ENCODE measurements at places on chromosomes 4 and X.
A peak's percentile ranks its signal among the peaks of the same experiment; 100 is the strongest.

GRCh38 chr4:163447481-163447880, 26.1 kb downstream of the TKTL2 start:
- no peak overlapping the region for H3K4me3 ChIP-seq
- H3K4me1 ChIP-seq = no peaks in the 10 kb centered on the region
- DNase-seq = no peak
- no peaks in the 10 kb centered on the region for H3K36me3 ChIP-seq
- H3K27ac ChIP-seq = no peak overlapping the region

DNA sequence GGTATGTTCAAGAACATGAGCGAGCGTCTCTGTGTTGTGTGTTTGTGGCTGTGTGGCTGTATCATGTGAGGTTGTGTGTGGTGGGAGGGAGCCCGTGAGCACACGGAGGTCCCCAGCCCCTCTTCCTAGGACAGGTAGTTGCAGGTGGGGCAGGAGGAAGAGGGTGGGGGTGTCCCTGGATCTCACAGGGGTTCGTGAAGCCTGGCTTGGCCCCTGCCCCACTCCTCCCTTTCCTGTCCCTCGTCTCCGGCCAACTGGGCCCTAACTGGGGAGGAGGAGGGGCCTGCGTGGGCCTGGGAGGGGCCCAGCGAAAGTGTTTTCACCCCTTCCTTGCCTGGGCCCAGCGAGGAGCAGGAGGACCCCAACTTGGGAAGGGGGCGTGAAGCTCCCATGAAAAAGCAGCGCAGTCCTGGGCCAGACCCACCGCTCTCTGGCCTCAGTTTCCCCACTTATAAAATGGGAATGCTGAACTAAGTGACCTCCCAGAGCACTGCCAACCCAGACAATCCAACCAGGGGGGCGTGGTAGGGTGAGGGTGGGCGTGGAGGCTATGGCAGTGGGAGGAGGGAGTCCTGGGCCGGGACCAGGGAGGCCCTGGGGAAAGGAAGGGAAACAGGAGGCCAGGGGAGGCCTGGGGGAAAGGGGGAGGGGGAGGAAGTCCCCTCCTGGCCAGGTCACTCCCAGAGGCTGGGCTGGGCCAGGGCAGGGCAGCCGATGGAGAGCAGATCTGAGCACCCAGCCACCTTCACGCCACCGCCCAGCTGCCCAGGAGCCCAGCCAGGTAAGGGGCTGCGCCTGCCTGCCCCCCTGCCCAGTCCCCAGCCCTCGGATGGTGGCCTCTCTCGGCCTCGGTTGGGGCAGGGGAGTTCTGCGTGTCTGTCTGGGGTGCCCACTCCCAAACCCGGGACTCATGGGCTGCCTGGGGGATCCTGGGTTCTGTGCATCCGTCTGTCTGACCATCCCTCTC, at the start of gene AVPR2:
Gene AVPR2 (plus strand): TSS at position 683 of the 967 bp plus-strand sequence. CDS start 473 bp downstream, outside the sequence.
- no peak for DNase-seq
- H3K4me1 ChIP-seq = no peaks in the 10 kb centered on the region

DNA sequence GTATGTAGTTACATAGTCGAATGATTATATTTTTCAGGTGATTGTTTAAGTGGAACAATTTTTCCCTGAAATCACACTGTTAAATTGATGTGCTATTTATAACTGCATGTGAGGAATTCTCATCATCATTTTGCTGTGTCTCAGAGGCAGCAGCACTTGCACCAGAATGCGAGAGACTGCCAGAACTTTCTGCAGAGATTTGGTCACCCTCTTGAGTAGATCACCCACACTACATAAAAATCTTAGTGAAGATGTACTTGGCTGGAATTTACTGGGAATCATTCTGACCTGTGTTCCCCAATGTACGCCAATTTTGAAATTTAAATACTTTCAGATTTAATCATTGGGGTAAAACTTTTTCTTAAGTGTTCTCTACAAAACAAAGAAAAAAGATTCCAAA, 5.4 kb downstream of the UGT2B4 start:
- H3K36me3 ChIP-seq = no peaks in the 10 kb centered on the region
- peaks cover 28% of the 10 kb centered on the region for H3K4me1 ChIP-seq
- no peak overlapping the region for H3K27ac ChIP-seq
- no peak overlapping the region for H3K4me3 ChIP-seq
- H3K27me3 ChIP-seq = no peaks in the 10 kb centered on the region
- DNase-seq = no peak

DNA sequence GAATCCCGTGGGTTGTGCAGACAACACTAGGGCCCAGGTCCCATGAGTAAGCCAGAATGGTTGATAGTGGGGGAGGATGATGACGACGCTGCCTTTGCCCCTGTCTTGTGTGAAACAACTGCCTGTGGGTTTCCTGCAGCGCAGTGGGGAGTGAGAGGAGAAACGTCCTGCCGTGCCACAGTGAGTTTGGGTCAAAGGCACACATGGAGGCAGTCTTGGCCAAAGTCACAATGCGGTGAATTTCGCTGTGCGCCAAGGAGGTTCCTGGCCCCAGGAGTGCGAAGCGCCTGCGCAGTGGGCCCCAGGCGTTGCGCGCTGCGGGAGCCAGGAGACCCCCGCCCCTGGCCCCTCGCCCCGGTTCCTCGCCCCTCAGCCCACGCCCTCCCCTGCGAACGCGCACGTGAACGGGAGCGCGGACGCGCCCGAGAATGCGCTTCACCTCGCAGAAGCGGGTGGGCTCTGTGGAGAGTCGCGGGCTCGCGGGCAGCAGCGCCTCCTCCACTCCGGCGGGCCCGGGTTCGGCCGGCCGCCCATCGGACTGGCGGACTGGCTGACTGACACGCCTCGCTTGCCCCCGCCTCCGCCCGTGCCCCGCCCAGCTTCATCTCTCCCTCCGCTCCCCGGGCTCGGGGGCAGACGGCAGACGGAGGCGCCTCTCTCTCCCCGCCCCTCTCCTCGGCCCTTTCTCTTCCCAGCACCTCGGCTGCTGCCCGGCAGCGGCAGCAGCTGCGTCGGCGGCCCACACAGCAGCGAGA, at the start of gene NUDT10:
Gene NUDT10 (plus strand): TSS at position 635 of the 755 bp plus-strand sequence. CDS start 144 bp downstream, outside the sequence.
- H3K27me3 ChIP-seq = no peaks in the 10 kb centered on the region
- DNase-seq = no peak
- no peaks in the 10 kb centered on the region for H3K4me1 ChIP-seq
- no peak within 1 kb of the TSS for H3K4me3 ChIP-seq
- H3K27ac ChIP-seq = no peak within 1 kb of the TSS
- no peaks in the 10 kb centered on the region for H3K36me3 ChIP-seq

DNA sequence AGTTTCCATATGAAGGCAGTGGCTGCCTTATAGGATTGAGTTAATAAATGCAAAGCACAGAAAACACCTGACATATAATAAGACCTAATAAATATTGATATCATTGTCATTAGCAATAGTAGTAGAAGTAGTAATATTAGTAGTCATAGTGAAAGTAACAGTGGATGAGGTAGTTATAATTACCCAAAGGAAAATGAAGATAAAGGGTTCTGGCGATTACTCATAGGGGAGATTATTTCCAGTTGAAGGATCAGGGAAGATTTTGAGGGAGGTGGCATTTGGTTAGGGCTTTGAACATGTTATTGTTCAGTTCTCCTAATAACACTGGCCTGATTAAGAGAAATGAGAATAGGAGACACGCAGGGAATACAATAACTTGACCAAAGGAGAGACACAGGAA, 131.9 kb upstream of the GPRIN3 start:
- no peaks in the 10 kb centered on the region for H3K27me3 ChIP-seq
- H3K36me3 ChIP-seq = no peaks in the 10 kb centered on the region
- H3K4me1 ChIP-seq = no peaks in the 10 kb centered on the region
- no peak for DNase-seq

- H3K36me3 ChIP-seq = peaks cover 17% of the 10 kb centered on the region
- no peaks in the 10 kb centered on the region for H3K27me3 ChIP-seq
- H3K4me3 ChIP-seq = no peak overlapping the region
- no peak for DNase-seq
These were observed 91.4 kb upstream of the UCP1 start for GRCh38 chr4:140659943-140660700.

DNA sequence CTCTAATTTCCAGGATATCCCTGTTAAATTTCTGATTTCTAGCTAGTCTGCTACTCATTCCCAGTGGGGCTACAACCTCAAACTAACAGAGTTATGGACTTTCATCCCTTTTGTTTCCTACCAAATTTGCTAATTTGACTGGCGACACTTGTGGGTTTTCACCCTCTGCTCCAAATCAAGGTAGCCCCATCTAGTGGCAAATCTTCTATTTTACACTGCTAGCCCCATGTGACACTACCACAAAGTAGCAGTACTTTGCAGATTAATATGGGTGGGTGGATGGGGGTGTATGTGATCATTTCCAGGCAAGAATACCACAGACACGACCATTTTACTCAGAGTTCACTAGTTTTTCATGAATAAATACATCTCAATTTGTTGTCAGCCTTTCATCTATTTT, 150.3 kb downstream of the MSL3 start:
- H3K27me3 ChIP-seq = no peaks in the 10 kb centered on the region
- H3K27ac ChIP-seq = no peak overlapping the region
- H3K4me3 ChIP-seq = no peak overlapping the region
- peak; percentile 2 for DNase-seq
- no peaks in the 10 kb centered on the region for H3K4me1 ChIP-seq

GRCh38 chr4:41172786-41173185, 41.6 kb downstream of the APBB2 start:
- H3K36me3 ChIP-seq = no peaks in the 10 kb centered on the region
- DNase-seq = no peak
- no peak overlapping the region for H3K27ac ChIP-seq
- no peaks in the 10 kb centered on the region for H3K27me3 ChIP-seq

- H3K4me3 ChIP-seq = no peak overlapping the region
- H3K27ac ChIP-seq = no peak overlapping the region
- no peak for DNase-seq
These were observed 56.7 kb upstream of the TMEM131L start for GRCh38 chr4:153409412-153409811.

- no peak for DNase-seq
- H3K36me3 ChIP-seq = no peaks in the 10 kb centered on the region
- no peak overlapping the region for H3K27ac ChIP-seq
These were observed 118.2 kb downstream of the PCDH7 start for GRCh38 chr4:30838331-30838730.

- no peak overlapping the region for H3K27ac ChIP-seq
- H3K27me3 ChIP-seq = no peaks in the 10 kb centered on the region
- no peak for DNase-seq
- peaks cover 46% of the 10 kb centered on the region for H3K4me1 ChIP-seq
These were observed 107.6 kb downstream of the PDLIM5 start for GRCh38 chr4:94559351-94559806.

DNA sequence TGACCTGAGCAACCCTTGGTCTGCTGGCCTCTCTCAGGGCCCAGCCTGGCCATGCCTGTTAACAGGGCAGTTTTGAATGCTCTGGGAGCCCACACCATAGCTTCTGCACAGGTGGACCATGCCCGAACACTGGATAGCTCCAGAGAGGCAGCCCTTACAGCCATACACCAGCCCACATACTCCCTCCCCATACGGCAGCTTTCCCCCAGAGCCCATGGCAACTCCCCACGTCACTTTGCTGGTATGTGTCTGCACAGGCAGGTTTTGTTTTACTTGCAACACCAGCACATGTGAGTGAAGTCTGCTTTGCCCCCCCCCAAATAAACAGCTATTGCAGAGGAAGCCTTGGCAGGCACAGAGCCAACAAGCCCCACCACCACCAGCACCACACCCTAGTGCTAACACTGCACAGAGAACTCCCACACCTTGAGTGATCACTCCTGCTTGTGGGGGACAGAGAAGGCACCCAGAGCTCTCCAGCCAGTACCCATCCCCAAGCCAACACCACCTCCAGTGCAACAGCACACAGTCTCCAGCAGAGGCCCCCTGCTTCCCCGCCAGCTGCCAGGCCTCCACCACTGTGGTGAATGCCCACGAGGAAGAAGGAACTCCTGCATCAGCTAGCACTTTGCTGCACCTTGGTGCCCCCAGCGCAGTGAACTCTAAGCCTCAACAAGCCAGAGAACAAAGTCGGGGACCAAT, 87.3 kb downstream of the STPG2 start:
- no peaks in the 10 kb centered on the region for H3K27me3 ChIP-seq
- H3K27ac ChIP-seq = no peak overlapping the region
- no peak overlapping the region for H3K4me3 ChIP-seq

GRCh38 chrX:37651921-37652452, 33.6 kb upstream of the XK start:
- H3K36me3 ChIP-seq = no peaks in the 10 kb centered on the region
- no peak for DNase-seq
- no peaks in the 10 kb centered on the region for H3K27me3 ChIP-seq
- H3K27ac ChIP-seq = no peak overlapping the region

GRCh38 chr4:147733716-147734344, 1.9 kb downstream of the ARHGAP10 start:
- no peak for DNase-seq
- no peak overlapping the region for H3K27ac ChIP-seq
- peaks cover 41% of the 10 kb centered on the region for H3K27me3 ChIP-seq
- H3K4me3 ChIP-seq = no peak overlapping the region

- no peak overlapping the region for H3K4me3 ChIP-seq
- no peak overlapping the region for H3K27ac ChIP-seq
- H3K36me3 ChIP-seq = no peaks in the 10 kb centered on the region
- DNase-seq = no peak
- no peaks in the 10 kb centered on the region for H3K27me3 ChIP-seq
These were observed 39.6 kb upstream of the ZNF81 start for GRCh38 chrX:47797084-47797483.

DNA sequence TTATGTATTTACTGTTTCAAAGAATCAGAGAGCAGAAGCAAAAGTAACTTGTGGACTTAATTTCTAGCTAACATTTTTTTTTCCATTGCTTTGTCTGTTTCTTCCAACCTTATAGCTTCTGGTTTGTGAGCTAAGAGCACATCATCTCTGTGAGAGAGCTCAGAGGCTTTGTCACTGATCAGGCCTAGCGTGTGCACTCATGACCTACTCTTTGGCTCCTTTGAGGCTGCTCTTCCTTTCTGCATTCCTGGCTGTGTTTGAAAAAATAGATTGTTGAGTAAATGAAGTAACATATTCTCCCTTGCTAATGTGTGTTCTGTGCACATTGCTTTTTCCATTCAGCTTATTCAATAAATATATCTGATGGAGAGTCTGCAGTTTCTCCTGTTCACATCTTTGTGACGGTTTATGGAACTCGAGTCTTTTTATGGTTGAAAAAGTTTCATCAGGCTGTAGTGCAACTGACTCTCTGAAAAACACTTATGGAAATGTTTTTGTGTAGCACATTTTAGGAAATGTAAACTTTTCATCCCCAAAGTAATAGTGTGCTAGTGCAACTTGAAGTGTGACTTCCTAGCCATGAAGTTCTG, 133.0 kb downstream of the RAPGEF2 start:
- no peaks in the 10 kb centered on the region for H3K36me3 ChIP-seq
- no peaks in the 10 kb centered on the region for H3K27me3 ChIP-seq
- DNase-seq = peak; percentile 24
- no peak overlapping the region for H3K27ac ChIP-seq
- H3K4me3 ChIP-seq = no peak overlapping the region
